ENCODE measurements at places on chromosomes 4 and X.

GRCh38 chr4:7826176-7826908 is 113.3 kb downstream of the AFAP1 start:
- no peak for DNase-seq

DNA sequence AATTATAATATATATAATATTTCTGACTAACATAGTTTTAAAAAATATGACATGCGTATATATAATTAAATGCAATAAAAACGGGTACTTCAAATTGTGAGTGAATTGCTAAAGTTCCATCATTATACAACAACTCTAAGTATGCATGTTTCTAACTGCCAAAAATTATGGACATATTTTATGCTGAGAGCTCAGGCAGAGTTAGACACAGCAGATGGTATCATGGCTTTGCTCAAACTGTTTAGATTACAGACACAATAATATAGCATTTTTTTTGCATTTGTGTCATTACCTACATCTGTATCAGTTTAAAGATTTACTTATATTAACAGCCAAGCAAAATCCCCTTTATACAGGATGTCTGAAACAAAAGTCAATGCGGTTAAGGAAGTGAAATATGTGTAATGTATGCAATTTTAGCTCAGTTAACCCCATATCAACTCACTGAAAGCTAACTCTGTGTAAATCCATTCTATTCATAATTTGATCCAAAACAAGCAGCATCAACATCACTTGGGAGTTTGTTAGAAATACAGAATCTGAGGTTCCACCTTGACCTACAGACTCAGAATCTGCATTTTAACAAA is 119.1 kb upstream of the CNKSR2 start:
- no peak for DNase-seq

DNA sequence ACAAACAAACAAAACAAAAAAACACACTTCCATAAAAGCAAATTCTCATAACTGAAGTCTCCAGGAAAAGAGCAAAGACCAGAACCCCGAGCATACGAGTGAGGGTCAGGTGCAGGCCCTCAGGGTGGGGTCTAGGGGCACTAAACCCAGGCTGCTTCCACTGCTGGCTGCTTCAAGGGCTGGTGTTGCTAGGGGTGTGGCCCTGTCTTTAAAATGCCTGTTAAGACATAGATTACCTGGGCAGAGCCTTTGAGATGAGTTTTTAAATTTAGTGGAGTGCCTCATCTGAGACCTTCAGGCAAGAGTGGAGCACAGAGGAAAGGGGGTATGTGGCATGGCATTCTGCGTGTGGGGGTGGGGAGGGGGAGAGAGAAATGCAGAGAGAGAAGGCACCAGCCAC is 87.0 kb downstream of the FHDC1 start:
- DNase-seq = no peak

- DNase-seq = no peak
Measured at GRCh38 chr4:62457356-62457755, 1257.2 kb downstream of the ADGRL3 start.

GRCh38 chrX:23883737-23884354 is 23.9 kb downstream of the APOO start:
- peak; percentile 90 for DNase-seq

- DNase-seq = no peak
Measured at GRCh38 chr4:384311-385010, 46.8 kb downstream of the ZNF141 start.

- no peak for DNase-seq
Measured at GRCh38 chr4:40243386-40243948, 46.6 kb downstream of the RHOH start.

- no peak for DNase-seq
Measured at GRCh38 chrX:7117587-7117986, 29.9 kb upstream of the STS start.

- DNase-seq = peak; percentile 55
Measured at GRCh38 chrX:45602151-45602550, 401.5 kb upstream of the DIPK2B start.

- no peak for DNase-seq
Measured at GRCh38 chr4:151259752-151260151, 17.2 kb upstream of the PRSS48 start.

DNA sequence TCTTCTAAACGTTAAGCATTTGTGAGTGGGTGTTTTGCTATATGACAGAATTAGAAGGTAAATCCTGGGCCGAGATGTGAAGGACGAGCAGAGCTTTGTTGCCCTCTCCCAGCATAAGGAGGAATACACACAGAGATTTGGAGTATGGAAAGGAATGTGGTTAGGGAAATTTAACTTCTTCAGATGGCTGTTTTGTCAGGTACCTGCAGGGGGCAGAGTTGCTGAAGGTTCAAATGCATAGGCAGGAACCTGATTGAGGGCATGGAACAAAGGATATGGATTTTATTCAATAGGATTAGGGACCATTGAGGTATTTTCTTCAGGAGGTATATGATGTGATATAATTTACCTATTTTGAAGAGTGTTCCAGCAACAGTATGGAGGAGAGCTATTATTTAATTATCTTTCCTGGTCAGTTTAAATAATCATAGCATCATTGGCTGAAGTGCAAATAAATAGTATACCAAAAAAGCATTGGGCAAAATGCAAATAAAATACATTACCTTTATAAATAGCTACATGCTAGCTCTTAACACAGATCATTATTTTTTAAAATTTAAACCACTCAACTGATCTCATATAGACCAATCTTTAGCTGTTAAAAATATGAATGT is 143.6 kb downstream of the SLIT2 start:
- peak; percentile 46 for DNase-seq

DNA sequence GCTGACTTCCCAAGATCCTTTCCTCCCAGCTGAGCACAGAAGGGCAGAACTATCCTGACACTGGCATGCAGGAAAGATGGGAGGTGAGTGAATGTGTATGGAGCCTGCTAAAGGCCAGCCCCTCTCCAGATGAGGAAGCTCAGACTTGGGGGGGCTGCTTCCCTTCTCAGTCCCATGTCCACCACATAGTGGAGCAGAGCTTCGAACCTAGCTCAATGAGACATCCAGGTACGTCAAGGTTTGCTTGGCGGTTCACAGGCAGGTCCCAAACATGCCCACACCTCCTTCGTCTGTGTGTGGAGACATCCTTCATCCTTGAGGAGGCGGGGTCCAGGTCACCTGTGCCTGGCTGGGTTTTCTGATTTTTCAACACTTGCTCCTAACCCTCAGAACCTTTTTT is 31.3 kb downstream of the ACSL1 start:
- no peak for DNase-seq

- DNase-seq = no peak
Measured at GRCh38 chrX:39819921-39820849, 277.6 kb downstream of the BCOR start.

DNA sequence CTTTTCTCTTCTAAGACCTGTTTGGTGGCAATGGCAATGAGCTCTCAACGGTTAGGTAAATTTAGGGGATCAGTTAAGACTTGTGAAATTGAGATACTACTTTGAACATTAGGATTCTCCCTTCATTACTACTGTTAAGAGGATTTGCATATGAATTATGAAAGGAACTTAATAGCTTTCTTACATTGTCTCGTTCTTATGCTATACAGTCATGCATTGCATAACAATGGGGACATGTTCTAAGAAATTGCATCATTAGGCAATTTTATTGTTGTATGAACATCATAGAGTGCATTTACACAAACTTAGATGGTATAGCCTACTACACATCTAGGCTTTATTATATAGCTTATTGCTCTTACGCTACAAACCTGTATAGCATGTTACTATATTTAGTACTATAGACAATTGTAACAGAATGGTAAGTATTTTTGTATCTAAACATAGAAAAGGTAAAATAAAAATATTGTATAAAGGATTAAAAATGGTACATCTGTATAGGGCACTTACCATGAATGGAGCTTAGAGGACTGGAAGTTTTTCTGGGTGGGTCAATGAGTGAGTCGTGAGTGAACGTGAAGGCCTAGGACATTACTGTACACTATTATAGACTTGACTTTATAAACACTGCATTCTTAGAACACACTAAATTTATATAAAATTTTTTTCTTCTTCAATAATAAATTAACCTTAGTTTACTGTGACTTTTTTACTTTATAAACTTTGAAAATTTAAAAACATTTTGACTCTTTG is 62.5 kb downstream of the PAQR3 start:
- DNase-seq = peak; percentile 34

GRCh38 chrX:130147631-130148030 is 18.0 kb downstream of the AIFM1 start:
- DNase-seq = no peak

DNA sequence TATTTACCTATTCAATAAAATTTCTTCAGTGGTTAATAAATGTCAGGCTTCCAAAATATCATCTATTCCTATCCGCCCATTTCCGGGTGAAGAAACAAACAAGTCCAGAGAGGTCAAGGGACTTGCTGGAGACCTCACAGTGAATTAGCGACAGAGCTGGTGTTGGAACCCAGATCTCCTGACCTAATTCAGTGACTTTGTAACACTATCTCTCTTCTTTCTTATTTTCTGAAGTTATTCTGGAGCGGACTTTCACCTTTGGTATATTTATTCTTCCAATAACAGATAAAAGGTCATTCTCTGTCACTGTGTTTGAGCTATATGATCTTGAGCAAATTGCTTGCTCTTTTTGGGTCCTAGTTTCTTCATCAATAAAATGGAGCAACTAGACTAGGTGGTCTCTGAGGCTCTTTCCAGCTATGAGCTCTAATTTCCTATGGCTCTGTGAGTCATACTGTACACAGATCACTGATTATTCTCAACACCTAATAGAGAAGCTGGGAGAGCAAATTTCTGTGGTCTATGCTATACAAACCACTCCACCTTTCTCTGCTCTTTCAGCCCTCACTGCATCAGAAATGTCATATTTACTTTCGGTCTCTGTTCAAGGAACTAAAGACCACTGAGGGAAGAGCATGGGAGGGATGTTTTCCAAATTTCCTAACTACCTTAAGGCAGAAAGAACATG is 113.2 kb upstream of the IGSF1 start:
- no peak for DNase-seq

DNA sequence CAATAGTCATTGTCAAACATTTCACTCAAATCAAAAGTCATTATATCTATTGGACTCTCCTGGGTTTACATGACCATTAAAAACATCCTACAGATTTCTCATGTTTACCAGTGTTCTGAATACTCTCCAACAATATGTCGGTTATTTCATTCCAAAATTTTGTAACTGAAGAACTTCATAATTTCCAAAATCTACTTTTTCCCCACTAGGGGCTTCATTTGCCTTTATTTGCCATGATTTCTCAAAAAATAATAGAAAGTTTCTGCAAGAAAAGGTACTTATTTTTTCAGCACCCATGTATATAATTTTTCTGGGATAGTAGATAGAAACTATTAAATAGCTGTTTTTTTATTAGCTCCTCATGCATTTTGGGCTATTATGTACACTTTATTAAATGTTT is 49.0 kb downstream of the PRDM5 start:
- no peak for DNase-seq

DNA sequence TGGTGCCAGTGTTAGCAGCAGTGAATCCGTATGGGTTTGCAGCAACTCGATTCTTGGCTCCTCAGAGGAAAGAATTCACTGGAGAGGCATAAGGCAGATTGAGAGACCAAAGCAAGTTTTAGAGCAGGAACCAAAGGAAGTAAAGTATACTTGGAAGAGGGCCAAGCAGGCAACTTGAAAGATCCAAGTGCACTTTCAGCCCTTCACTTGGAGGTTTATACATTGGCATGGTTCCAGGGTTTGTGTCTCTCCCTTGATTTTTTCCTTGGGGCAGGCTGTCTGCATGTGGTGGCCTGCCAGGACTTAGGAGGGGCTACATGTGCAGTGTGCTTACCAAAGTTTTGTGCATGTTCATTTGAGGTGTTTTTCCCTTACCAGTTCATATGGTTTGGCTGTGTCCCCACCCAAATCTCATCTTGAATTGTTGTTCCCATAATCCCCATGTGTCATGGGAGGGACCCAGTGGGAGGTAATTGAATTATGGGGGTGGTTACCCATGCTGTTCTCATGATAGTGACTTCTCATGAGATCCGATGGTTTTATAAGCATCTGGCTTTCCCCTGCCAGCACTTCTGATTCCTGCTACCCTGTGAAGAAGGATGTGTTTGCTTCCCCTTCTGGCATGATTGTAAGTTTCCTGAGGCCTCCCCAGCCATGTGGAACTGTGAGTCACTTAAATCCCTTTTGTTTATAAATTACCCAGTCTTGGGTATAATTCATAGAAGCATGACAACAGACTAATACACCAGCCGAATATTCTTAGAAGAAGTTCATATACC is 86.2 kb upstream of the TSPAN5 start:
- DNase-seq = no peak

DNA sequence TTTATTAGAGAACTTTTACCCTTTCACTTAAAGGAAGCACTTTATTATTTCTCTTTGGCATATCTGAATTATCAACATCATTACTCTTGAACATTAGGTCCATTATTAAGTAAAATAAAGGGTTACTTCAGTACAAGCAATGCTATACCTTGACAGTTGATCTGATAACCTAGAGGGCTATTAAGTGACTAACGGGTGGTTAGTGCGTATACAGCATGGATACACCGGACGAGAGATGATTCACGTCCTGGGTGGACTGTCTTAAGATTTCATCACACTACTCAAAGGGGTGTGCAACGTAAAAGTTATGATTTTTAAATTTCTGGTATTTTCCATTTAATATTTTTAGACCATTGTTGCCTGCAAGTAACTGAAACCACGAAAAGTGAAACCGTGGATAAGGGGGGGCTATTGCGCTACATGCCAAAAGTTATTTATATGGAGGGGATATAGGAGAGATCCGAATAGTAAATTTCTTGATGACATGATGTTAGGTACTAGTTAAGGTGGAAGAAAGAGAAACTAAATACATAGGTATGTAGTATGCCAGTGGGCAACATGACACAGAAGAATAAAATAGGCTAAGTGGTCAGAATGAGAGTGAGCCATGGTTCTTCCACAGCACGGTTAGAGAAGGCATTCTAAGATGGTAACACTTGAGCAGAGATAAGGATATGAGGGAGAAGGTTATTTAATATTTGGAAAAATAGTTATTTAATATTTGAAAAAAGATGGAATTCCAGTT is 230.8 kb upstream of the ANKRD50 start:
- DNase-seq = peak; percentile 82

GRCh38 chr4:109327641-109328040 is 25.2 kb upstream of the COL25A1 start:
- no peak for DNase-seq

GRCh38 chr4:186651624-186652023 is 72.0 kb downstream of the FAT1 start:
- no peak for DNase-seq

DNA sequence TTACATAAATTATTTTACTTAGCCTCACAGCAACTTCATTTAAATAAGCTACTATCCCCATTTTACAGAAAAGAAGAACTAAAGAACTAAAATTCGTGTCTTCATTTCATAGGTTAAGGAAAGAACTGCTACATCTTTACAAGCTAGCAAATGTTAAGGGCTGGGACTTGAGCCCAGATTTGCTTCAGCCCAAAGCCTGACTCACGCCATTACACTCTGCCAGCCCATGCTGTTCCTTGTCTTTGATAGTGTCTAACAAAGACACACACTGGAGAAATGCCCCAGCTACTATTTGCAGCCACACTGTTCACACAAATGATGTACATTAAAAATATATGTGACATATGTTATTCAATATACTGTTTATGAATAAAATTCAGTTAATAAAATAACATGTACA is 29.0 kb upstream of the ERVMER34-1 start:
- peak; percentile 48 for DNase-seq

- DNase-seq = peak; percentile 67
Measured at GRCh38 chrX:72306851-72307645, 1.3 kb upstream of the CITED1 start.

GRCh38 chrX:45669715-45670340 is 469.2 kb upstream of the DIPK2B start:
- DNase-seq = peak; percentile 37

- DNase-seq = peak; percentile 90
Measured at GRCh38 chr4:8198906-8199593, at the start of gene SH3TC1. SH3TC1 (plus strand) TSS chr4:8199290; CDS start chr4:8205195, 5,905 bp downstream.

GRCh38 chr4:173253561-173253960 is 80.6 kb downstream of the HMGB2 start:
- DNase-seq = no peak

Data from EH (cell line).